ENCODE measurements at places on chromosomes 1 and 21.

DNA sequence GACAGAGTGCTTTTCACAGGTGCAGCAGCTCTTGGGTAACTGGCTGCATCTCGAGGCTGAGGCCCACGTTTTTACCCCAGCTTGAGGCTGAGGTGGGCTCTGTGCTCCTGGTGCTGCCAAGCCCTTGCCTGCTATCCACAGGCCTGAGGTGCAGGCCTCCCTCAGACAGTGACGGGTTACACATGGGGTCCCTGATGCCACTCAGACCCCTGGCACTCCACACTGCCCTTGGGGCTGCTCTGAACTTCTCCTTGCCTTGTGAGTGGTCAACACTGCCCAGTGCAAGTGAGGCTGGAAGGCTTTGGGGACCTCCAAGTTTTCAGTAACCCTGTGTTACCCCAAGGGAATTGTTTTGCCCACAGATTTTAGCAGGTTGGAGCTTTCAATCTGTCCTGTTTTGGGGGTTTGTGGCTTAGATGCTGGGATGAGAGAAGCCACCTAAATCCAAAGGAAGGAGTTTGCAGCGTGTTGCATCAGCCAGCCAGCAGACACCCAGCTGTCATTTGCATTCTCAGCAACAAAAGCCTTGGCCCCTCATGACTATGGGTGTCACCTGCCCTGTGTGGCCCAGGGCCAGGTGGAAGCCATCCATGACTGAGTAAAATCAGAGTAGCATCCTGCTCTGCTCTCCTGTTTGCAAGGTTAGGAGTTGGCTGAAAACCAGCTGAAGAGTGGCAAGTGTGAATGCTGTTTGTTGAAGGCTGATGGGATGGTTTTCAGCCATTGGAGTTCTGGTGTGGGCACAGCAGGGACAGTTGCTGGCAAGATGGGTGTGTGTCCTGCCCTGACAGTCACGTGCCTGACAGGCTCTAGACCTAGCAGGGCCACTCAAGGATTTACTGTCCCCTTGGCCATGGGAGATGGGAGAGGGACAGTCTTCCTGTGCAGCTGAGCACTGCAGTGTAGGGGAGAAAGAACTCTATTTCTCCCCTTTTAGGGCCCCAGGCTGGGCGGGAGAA lies 3.2 kb downstream of the RNF187 start:
- no peak for DNase-seq

DNA sequence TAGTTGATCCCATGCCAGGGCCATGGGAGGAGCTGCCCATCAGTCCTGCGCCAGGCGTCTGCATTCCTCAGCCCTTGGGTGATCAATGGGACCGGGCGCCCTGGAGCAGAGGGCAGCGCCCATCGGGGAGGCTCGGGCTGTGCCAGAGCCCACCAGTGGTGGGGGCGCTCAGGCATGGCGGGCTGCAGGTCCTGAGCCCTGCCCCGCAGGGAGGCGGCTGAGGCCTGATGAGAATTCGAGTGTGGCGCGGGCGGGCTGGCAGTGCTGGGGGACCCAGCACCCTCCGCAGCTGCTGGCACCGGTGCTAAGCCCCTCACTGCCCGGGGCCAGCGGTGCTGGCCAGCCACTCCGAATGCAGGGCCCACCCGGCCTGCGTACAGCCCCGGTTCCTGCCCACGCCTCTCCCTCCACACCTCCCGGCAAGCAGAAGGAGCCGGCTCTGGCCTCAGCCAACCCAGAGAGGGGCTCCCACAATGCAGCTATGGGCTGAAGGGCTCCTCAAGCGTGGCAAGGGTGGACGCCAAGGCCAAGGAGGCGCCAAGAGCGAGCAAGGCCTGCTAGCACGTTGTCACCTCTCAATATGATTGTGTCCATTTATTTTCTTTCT lies 238.1 kb upstream of the OLFM3 start:
- DNase-seq: no peak

- DNase-seq: peak; percentile 28
Observed at GRCh38 chr1:51303751-51304251, 26.6 kb downstream of the TTC39A start.

- no peak for DNase-seq
Observed at GRCh38 chr1:19484798-19485361, 459 bp downstream of the CAPZB start.

GRCh38 chr1:245958016-245958415 lies 549.1 kb downstream of the SMYD3 start:
- no peak for DNase-seq

GRCh38 chr1:173852105-173852504 lies 15.7 kb downstream of the GAS5 start:
- DNase-seq: no peak

GRCh38 chr1:7266561-7266960 lies 481.3 kb downstream of the CAMTA1 start:
- no peak for DNase-seq

GRCh38 chr21:39296891-39297290 lies 16.5 kb downstream of the BRWD1 start:
- no peak for DNase-seq

DNA sequence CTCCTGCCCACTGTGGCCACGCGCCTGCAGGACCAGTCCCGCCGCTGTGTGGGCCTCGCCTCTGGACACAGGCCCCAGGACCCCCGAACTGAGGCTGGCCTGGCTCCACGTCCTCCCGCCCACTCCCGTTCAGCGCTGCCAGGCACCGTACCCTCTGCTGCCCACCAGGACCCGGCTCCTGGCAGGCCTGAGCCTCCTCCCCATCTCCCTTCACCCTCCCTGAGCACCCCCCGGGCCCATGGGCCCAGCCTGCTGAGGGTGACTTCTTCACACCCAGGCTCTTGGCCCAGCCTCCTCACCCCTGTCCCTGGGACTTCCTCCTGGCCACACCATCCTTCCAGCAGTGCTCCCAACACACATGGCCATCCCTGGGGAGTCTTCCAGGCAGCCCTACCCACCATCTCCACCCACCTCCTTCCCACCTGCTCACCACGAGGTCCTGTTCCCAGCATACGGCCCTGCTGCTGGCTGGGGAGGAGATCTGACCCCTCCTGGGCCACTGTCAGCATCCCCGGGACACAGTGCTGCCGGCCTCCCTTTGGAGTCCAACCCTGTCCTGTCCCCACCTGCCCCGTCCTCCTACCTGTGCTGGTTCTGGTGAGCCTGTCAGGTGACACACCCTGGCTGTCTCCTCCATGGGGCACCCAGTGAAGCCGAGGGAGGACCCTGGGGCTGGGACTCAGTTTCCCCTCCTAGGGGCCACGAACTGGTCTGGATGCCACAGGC lies 53.7 kb downstream of the SLX9 start:
- DNase-seq: no peak

DNA sequence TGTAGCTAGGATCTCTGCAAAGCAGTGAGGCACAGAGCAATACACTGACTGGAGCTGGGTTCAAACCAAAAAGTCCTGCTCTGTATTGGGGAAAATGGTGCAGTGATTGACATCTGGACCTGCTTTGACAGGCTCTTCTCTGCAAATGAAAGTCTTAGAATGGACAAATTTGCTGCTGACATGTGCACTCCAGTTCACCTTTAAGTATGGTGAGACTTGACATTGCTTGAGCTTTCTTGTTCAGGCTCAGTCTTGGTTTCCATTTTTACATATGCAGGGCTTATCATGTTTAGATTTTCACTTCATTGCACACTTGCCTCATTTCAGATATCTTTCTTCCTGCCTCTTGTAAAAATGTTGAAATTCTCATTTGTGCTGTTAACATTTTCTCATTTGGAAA lies 1655.0 kb downstream of the MRPL39 start:
- no peak for DNase-seq

DNA sequence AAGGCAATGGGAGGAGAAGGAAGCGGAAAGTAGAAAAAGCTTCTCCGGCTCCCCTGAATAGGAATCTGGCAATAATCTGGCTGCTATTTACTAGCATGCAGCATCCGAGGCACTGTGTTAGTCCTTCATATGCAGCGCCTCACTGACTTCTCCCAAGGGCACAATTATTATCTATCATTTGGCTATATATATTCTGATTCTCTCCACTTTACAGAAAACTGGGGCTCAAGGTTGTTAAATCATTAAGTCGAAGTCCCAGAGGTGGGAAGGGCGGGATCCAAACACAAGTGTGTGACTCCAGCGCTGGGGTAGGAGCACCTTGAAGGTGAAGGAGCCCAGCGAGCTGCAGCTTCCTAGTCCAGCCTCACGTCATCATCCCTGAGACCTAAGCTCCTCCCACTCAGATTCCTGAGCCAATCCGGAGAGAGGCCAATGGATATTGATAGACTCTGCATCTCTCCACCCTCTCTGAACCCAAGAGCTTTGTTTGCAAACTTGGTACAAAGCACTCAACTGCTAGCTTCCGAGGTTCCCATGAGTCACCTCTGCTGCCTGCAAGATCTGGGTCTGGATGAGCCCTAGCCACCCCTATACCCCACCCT lies 16.6 kb upstream of the EYA3 start:
- DNase-seq: no peak

DNA sequence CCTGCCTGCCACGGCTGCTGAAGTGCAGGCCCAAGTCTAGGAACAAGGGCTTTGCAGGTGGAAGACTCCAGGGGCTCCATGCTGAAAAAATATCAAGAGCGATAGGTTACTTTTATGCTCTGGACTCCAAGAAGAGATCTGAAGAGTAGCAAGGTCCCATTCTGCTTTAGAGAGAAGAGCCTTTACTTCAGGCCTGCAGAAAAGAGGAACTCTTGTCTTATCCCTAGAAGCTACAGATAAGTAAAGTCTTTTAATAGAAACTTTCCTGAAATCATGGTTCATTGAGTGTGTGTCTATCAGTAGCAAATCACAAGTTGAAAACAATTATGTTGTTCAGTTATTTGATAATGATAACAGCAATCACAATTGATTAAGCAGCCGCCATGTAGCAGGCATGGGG lies 113.3 kb downstream of the TNR start:
- DNase-seq: no peak

- DNase-seq: no peak
Observed at GRCh38 chr1:25881266-25881665, 5.8 kb upstream of the PAQR7 start.

DNA sequence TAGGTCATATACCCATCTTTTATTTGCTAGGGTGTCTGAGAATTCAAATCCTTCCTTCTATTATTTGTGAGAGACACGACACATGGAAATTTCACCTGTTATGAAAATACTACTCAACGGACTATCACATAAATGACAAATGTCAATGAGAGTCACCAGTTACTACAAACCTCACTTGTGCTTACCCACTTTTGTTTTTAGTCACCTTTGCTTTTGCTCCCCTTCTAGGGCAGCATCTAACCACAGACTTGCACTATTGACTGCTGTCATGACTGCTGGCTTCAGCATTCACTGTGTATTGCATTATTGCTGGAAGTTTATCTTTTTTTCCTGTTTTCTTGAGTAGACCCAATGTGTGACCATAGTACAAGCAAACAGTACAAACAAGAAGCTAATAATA lies 1048.0 kb downstream of the PLA2G4A start:
- DNase-seq: no peak

GRCh38 chr21:33783187-33783979 lies 132.2 kb downstream of the ATP5PO start:
- DNase-seq: no peak

DNA sequence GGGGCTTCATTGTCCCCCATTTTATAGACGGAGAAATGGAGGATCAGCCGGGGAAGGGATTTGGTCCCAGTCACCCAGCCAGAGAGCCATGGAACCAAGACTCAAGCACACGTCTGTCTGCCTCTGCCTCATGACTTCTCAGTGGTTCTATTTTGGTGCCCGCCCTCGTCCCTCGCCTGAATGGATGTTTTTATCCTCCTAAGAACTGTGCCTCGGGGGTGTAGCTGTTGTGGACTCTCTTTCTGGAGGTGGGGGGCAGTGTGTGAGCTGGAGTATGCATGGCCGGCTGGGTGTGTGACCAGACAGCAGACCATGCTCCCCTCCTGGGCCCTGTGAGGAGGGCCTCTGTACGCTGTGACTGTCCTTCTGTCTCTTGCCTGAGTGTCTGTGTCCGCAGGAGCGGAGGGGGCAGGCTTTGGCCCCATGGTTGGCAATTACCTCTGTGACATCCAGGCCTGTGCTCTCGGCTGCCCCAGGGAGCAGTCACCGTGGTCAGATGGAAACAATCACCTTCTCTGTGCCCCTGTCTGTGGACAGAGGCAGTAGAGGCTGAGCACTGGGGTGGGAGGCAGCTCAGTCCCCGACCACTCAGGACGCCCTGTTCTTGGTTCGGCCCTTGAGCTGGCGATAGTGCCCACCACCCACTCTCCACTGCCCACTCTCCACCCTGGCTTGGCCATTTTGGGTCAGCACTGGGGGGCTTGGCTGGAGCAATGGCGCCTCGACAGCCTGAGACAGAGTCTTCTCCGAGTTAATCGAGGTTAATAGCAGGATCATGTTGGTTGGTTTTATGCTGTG lies 20.4 kb downstream of the WNT4 start:
- DNase-seq: no peak

GRCh38 chr1:33087677-33088076 lies 6.7 kb downstream of the AZIN2 start:
- no peak for DNase-seq

GRCh38 chr1:29603622-29604021 lies 367.3 kb downstream of the PTPRU start:
- DNase-seq: no peak

GRCh38 chr21:42596657-42597056 lies 56.8 kb upstream of the PDE9A start:
- no peak for DNase-seq

GRCh38 chr1:23057301-23057700 lies 38.0 kb downstream of the KDM1A start:
- DNase-seq: no peak

DNA sequence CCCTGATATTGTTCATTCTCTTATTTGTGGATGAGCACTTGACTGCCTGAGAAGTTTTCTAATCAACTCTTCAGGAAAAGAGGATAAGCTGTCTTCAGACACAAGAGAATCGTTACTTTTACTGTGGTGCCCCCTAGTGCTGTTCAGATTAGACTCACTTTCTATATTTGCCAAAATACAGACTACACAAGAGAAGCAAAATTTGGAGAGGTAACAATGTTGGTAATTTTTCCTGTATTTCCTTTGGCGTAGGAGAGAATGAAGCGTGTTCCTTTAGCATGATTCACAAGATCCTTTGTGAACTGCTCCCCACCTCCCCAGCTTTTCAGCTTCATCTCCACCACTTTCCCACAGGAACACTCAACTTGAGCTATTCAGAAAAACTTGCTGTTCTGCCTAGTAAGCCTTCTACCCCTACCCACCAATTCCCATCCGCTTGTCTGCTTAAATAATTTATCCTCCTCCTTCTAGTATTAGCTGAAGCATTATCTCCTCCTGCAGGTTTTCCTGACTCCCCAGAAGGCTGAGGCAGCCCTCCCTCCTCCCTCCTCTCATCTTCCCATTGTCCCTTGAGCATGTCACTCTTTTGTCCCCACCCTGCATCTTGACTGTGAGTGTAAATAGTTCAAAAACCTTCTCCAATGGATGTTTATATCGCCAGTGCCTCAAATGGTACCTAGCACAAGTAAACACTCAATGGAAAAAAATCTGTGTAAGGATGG lies 4.5 kb downstream of the TNFSF4 start:
- DNase-seq: peak; percentile 82

GRCh38 chr1:145961425-145962156 lies 2.8 kb downstream of the ANKRD34A start:
- DNase-seq: peak; percentile 46
